Lung (tissue), 17 donors: ENCODE measurements at places on chromosomes 5 and 9. TPM values are rescaled to one million over a fixed set of nuclear protein-coding genes. Genes with fewer than 3 reads are reported as not detected.

DNA sequence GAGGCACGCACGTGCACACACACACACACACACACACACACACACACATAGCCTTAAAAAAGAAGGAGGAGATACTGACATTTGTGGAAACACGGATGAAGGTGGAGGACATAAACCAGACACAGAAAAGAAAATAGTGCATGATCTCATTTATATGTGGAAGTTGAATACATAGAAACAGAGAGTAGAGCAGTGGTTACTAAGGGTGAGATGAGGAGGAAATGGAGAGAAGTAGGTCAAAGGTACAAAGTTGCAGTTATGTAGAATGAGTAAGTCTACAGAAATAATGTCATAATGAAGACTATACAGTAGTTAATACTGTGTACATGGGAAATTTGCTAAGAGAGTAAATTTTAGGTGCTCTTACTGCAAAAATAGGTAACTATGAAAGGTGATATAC, 412.2 kb upstream of the CDH9 start:
- H3K27me3 ChIP-seq = no peaks in the 10 kb centered on the region
- no peaks in the 10 kb centered on the region for H3K4me1 ChIP-seq
- H3K27ac ChIP-seq = no peak overlapping the region
- no peak overlapping the region for H3K4me3 ChIP-seq
- H3K36me3 ChIP-seq = no peaks in the 10 kb centered on the region
- no peak for DNase-seq

DNA sequence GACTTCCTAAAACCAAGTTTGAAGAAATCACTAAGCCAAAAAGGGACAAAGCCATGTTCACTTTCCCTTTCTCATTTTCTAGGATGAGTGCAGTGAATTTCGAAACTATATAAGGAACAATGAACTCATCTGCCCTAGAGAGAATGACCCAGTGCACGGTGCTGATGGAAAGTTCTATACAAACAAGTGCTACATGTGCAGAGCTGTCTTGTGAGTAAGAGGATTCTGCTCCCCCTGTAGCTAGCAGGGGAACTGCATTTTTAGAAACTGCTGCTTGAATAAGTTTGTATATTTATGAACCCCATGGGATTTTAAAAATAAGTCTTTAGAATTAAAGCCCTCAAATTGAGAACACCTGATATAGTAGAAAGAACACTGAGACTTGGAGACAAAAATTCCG, 42.7 kb upstream of the SPINK14 start:
- no peaks in the 10 kb centered on the region for H3K27me3 ChIP-seq
- no peaks in the 10 kb centered on the region for H3K4me1 ChIP-seq
- no peak overlapping the region for H3K27ac ChIP-seq
- no peak for DNase-seq

DNA sequence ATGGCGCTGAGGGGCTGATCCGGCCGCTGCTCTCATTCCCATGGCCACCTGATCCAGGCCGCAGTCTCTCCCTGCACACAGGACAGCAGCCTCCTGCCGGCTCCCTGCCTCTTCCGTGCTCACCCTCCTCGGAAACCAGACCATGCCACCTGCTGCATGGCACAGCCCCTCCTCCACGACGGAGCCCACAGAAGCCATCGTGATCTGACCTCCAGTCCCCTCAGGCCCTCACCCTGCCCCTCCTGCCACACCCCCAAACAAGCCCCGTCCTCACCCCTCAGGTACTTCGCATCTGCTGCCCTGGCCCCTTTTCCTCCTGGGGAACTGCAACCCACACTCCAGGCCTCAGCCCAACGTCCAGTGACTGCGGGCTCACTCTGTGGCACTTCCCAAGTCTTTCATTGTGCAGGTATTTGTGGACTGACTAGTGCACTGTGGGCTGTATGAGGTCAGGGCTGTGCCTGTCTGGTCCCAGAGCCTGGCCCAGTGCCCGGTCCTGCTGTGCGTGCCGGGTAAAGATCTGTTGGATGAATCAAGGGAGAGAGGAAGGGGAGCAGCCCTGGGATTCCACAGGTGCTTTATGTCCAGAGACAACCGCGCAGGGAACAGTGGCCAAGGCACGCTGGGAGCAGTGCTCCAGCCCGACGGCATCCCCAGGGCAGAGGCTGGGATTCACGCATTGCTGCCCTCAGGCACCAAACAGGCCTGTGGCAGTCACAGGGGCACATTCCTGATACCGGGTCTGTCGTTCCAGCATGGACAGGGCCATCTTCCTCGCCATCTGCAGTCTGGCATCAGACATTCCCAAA, 86.1 kb downstream of the ADAMTS2 start:
- H3K27me3 ChIP-seq = no peaks in the 10 kb centered on the region
- no peak for DNase-seq
- H3K27ac ChIP-seq = peak overlapping the region; percentile 17
- H3K4me1 ChIP-seq = no peaks in the 10 kb centered on the region

Gene ADAMTS12
- total RNA-seq = 55.1 TPM

Gene TAS2R1
- total RNA-seq = 0.85 TPM

DNA sequence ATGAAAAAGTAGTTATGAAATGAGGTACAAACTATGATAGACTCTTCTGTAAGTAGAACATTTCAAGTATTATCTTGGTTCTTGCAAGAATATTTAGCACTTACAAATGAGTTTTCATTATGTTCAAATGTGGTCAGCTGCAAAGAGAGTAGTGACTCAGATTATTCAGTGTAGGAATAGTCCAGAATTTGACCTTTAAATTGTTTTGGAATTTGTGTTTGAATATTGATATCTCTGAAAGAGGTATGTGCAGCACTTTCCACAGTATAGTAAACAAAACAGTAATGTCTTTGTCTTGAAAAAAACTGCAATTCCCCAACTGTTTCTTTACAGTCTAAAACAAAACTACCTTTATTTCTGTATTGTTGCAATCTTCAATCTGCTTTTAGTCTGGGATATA, 56.1 kb downstream of the WDR70 start:
- no peak overlapping the region for H3K27ac ChIP-seq
- H3K36me3 ChIP-seq = peaks cover 3% of the 10 kb centered on the region

Gene SEC61B
- total RNA-seq = 35.9 TPM

Gene C9orf43
- total RNA-seq = 1.2 TPM

DNA sequence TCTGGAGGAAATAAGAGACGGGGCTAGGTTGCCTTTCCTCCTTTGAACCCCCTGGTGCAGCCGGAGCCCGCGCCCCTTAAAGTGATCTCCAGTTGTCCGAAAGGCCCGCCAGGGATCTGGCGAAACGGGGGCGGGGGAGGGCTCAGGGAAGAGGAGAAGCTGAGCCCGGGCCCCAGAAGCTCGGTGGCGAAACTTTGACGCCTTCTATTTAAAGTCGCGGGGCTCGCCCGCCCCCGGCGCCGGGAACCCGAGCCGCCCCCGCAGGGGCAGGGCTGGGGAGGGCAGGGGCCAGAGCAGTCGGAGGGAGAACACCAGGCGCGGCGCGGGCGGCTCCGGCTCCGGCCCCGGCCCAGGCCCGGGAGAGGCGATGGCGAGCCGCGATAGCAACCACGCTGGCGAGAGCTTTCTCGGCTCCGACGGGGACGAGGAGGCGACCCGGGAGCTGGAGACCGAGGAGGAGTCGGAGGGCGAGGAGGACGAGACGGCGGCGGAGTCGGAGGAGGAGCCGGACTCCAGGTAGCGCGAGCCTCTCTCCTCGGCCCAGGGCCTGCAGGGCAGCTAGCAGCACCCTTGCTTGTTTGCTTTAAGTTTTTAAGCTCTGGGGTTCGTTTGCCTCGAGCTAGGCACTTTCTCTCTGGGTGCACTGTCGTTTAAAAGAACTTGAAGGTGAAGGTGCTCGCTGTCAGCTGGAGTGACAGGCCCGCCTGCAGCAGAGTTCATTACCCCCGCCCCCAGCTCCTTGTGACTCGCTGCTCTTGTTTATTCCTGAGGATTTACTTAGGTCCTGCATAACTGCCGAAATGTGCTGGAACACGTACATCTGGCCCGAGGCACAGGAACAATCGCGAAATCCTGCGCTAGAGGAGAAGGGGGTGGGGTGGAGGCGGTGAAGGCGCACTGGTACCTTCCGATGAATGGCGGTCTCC, at the start of gene CMYA5:
TSS of gene CMYA5 (plus strand) at position 296 of the 926 bp plus-strand sequence. CDS start at position 368, 72 bp downstream.
- peak within 1 kb of the TSS; percentile 40 for H3K4me3 ChIP-seq
- H3K27ac ChIP-seq = peak within 1 kb of the TSS; percentile 96
- peak; percentile 63 for DNase-seq
- H3K27me3 ChIP-seq = no peaks in the 10 kb centered on the region
- no peaks in the 10 kb centered on the region for H3K4me1 ChIP-seq

DNA sequence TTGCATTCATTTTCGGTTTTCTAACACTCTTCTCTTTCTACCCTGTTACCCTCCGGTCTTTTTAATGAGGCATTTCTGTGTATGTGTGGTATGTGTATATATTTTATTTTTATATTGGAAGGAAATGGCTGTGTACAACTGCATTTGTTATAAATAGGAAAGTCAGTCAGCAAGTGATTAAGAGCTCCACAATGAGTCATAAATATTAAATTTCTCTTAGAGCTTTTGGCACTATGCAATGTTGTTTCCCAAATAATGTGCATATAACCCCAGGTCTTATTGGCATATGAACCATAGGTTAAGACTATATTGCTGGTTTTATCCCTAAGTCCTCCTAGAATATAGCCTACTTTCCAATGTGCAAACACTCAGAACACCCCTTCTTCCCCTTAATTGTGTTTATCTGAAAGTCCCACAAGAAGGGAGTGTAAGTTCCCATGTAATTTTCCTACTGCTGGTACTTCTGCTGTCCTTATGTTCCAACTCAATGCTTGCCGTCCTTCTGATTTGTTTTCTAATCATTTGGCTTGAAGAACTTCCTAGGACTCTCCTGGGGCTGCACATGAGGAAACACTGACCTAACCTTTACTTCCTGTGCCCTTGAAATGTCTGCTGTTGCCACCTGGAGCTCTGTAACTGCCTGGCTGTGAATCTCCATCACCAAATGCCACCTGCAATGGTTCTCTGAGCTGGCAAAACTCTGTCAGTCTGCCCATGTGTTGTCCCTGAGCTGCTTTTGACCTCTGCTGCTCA, 65.5 kb upstream of the PCSK5 start:
- H3K36me3 ChIP-seq = no peaks in the 10 kb centered on the region
- H3K27ac ChIP-seq = no peak overlapping the region
- no peak for DNase-seq
- H3K27me3 ChIP-seq = no peaks in the 10 kb centered on the region
- H3K4me1 ChIP-seq = no peaks in the 10 kb centered on the region

DNA sequence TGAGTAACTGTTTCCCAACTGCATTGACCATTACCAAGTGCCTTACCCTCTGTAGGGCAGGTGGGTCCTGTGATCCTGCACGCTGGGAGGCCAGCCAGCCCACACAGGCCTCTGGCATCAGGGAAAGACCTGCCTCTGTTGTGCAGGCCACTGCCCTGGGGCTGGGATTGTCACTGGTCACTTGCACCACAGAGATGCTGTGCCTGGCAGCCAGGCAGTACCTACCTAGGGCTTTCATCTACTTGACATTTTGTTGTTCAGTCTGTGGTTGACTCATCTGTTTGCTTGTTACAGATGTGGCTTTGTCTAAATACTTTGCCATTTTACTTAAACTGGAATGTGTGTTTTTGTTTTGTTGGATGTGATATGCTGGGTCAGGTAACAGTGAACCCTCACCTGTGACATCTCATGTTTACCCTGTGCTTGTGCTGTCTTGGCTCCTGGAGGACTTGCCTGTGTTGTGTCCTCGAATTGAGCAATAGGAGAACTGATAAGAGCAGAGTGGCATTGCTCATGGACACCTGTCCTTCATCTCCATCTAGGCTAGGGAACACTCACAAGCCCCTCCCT, 32.8 kb downstream of the SECISBP2 start:
- H3K27ac ChIP-seq = no peak overlapping the region
- H3K36me3 ChIP-seq = peaks cover 75% of the 10 kb centered on the region
- H3K4me3 ChIP-seq = no peak overlapping the region
- no peaks in the 10 kb centered on the region for H3K27me3 ChIP-seq
- H3K4me1 ChIP-seq = no peaks in the 10 kb centered on the region

DNA sequence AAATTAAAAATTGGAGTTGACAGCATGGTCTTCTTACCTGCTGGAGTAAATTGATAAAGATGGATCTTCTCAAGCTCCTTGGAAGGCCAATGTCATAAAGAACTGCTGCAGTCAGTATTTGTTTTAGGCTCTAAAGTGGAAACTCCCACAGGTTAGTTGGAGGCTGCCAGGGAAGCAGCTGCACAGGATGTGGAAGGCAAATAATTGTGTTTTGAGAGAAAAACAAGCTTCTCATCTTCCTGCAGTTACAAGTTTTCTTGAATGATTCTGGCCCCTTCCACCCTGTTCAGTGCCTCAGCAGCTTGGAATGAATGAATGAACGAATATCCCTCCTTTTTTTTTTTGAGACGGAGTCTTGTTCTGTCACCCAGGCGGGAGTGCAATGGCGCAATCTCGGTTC, 13.9 kb downstream of the MROH2B start:
- H3K4me3 ChIP-seq = no peak overlapping the region
- H3K27ac ChIP-seq = no peak overlapping the region
- H3K27me3 ChIP-seq = no peaks in the 10 kb centered on the region

DNA sequence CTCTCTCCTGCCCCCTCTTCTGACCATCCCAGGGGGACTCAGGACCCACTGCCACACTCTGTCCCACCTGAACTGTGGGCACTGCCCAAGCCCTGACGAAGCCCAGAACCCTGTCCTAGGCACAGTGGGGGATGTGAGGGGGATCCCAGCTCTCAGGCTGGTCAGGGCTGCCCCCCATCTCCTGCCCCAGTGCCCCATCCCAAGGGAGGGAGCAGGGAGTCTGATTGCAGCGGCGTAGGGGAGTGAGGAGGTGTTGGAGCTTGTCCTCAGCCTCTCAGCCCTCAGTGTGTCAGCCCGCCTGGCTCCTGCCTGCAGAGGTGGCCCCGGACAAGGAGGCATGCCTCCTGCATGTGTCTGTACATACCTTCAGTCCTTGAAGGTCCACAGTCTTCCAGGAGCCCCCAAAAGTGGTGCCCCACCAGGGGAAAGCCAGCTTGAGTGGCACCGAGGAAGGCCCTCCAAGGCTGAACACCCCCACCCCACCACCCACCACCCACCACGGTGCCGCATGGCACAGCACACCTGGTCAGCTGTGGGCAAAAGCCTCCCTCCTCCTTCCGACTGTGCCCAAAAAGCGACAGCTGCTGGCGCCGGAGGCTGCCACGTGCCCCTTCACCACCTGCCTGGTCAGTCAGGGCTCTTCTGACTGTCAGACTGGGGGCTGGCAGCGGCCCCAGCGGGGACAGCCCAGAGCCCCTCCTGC, 930 bp downstream of the SARDH start:
- no peak overlapping the region for H3K4me3 ChIP-seq
- no peak for DNase-seq
- H3K4me1 ChIP-seq = peaks cover 7% of the 10 kb centered on the region

GRCh38 chr9:35728041-35728971, 3.7 kb downstream of the TLN1 start:
- H3K27me3 ChIP-seq = no peaks in the 10 kb centered on the region
- peaks cover 26% of the 10 kb centered on the region for H3K4me1 ChIP-seq
- H3K36me3 ChIP-seq = peaks cover 29% of the 10 kb centered on the region
- peak; percentile 89 for DNase-seq
- peak overlapping the region; percentile 87 for H3K27ac ChIP-seq

DNA sequence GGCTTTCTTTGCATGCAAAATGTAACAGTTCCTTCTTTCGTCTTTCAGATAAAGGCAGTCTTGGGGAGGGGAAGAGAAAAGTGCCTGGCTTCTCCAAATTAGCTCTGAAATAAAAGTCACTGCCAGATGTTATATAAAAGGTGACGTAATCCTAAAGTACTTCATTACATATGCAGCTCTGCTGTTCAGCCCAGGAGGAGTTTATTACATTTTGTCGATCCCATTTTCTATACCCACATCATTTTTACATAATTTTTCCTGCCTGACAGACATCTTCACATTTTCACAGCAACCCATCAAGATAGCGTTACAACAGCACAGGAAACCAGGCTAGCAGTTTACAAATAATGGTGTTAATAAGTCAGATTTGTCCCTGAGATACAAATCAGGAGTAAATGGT, 86.7 kb upstream of the SLC30A5 start:
- peaks cover 3% of the 10 kb centered on the region for H3K4me1 ChIP-seq
- H3K27me3 ChIP-seq = no peaks in the 10 kb centered on the region
- H3K36me3 ChIP-seq = no peaks in the 10 kb centered on the region
